Spinal cord (tissue), 10 donors: ENCODE measurements at places on chromosomes 13 and 19.

- DNase-seq, result no peak
Measured at GRCh38 chr19:53877361-53877766, 4.6 kb upstream of the PRKCG start.

DNA sequence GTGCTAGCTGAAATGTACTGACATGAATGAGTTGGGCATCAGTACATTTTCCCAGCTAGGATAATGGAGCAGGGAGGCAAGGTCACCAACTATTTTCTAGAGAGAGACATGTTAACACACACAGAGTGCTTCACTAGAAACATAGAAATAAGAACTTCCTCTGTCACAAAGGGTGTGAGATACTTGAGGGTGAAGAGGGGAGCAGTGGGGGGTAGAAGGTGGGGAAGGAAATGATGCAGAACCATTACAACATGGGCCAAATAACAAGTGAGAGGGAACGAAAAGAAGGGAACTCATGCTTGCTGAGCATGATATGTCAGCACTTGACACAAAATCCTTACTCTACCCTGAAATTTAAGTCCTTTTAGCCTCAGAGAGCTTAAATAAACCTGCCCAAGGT lies 87.8 kb upstream of the RFC3 start:
- DNase-seq, result no peak

GRCh38 chr19:41308450-41309179 lies 1.4 kb upstream of the CCDC97 start:
- peak; percentile 98 for DNase-seq

DNA sequence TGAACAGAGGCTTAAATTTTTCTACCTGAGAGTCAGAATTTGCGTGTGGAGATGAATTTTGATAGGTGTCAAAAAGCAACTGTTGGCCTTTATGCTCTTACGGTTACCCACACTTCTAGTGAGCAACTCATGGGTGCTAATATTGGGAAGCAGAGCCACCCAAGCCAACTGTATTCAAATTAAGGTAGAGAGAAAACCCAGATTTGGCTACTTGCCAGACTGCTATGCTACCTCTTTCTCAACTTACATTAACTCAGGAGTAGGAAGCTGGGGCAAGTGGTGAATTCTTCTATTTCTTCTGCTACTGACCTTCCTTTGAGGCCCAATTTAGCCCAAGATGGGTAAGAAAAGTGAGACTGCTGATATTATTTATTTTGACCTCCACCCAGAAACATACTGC lies 83.9 kb downstream of the OLFM4 start:
- DNase-seq, result no peak
